ENCODE measurements at places on chromosomes 11 and 22.

DNA sequence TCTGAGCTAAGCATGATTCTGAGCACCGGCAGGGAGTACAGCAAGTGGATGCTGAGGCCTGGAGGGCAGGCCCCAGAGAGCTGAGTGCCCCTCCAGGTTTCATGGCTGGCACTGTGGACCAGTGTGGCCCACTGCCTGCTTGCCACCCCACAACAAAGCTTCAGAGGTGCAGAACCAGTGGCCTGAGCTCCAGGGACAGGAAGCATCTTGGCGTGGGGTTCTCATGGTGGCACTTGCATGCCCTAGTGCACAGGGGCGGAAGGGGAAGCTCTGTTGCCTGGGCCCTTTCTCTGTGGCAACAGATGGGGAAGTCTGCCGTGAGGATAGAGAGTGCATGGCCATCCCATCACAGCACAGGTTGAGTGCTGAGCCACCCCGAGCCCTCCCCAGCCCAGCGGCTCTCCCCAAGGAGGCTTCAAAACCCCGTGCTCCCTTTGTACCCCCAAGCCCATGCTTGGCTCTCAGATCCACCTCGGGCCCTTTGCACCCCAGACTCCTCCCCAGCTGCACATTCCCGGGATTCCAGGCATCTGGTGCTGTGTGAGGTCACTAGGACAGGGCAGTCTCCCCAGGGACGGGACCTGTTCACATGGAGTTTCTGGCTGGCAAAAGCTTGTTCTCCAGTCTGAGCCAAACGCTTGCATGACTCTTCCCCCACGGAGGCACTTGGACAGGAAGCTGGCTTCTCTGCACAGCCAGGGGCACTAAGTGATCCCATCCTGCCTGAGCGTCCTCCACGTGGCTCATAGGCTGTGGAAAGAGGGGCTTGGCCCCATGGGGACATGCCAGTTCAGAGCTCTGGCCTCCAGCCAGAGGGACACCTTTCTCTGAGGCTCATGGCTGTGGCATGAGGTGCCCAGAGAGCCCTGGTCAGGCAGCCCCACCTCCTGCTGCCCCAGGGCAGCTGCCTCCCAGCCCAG is 4.2 kb downstream of the SLC25A1 start:
- no peak for DNase-seq

DNA sequence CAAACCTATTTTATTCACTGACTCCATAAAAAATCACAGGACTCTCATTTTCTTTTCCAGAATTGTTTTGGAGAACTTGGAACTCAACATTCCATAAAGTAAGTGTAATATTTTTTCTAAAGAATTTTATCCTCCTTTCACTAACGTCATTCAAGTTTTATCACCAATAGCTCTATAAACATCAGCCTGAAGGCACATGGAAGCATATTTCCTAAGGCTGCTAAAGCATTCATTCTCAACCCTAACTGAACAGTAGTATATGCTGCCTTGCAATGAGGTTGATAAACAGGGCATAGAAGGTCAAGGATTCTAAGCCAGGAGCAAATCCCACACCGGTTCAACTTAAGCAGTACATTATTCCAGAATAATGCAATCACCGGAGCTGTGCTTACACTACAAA is 273.9 kb downstream of the RAB38 start:
- no peak for DNase-seq

DNA sequence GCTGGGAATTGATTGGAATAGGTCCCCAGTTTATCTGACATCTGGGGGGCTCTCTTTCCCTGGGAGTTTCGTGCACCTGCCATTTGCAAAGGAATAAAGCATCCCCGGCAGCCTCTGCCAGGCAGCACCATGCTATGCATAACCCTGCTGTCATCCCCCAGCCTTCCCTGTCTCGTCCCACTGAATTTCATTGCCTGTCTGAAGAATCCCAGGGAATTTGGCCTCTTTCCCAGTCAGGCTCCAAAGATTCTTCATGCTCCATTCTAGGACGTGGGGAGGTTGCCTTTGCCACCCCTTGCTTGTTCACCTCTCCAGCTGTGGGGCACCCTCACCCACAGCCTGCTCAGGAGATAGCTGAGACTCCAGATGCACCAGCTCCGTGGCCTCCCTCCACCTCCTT is 195.1 kb upstream of the TBCEL start:
- DNase-seq, result no peak

- DNase-seq, result no peak
These were observed 10.7 kb upstream of the SESN3 start for GRCh38 chr11:95241681-95242081.

DNA sequence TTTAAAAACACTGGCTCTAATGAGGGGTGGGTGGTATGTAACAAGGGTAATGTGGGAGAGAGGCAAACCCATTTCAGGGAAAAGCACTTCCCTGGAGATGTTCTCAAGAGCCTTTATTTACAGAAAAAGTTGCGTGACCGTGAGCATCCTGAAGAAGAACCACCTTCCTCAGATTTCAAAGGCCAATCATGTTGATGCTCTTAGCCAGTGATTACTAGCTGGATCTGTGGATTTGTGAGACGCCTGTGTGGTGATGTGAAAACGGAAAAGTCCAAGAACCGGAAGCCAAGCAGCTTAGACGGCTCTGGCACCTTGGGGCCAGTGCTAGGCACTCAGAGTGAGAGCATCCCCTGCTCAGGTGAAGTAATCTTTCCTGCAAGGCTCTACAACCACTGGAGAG is 12.6 kb upstream of the UBASH3B start:
- DNase-seq, result no peak

DNA sequence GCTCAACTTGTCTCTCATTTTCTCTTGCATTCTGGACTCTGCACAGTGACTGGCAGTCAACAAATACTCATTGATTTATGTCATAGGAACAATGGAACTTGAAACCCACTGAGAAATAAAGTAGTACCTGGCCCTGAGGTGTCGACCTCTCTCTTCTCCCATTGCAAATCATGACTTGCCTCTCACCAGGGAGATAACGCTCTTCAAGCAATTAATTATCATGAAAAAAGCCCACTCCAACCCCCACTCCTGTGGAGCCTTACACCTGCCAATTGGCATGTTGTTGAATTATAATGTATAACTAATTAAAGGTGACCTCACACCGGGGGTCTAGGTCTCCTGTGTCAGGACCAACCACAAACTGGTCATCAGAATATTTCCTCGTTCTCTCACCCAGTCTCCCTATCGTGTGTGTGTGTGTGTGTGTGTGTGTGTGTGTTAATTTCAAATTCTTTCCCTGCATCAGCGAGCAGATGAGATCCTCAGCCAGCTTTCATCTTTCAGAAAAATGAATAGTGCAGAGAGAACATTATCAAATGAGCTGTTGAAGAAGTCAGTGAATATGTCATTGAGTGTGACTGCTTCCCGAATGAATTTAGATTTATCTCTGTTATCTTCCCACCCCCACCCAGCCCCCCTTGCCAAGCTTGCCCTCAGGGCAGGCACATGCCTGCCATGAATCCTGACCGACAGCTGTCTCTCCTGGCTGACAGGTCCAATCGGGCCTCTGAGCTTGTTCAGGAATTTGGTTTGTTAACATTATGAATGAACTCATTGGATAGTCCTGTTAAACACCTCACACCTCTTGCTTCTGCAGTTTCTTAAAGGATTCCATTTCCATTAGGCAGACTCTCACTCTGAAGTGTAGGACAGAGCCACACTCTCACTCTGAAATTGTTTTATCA is 357.4 kb downstream of the INSC start:
- no peak for DNase-seq

GRCh38 chr11:32149748-32150147 is 58.9 kb downstream of the RCN1 start:
- no peak for DNase-seq

DNA sequence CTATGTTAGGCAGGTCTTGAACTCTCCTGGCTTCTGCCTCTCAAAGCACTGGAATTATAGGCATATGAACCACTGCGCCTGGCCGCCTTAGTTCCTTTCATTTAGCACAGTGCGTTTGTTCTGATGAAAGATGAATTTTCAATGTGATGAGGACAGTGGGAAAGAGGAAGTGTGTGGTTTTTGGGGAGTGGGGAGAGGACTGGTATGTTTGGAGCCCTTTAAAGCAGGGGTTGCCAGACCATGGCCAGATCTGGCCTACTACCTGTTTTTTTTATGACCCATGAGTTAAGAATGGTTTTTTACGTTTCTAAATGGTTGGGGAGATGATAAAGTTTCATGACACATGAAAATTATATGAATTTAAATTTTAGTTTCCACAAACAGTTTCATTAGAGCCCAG is 12.5 kb downstream of the ATXN10 start:
- DNase-seq, result no peak

DNA sequence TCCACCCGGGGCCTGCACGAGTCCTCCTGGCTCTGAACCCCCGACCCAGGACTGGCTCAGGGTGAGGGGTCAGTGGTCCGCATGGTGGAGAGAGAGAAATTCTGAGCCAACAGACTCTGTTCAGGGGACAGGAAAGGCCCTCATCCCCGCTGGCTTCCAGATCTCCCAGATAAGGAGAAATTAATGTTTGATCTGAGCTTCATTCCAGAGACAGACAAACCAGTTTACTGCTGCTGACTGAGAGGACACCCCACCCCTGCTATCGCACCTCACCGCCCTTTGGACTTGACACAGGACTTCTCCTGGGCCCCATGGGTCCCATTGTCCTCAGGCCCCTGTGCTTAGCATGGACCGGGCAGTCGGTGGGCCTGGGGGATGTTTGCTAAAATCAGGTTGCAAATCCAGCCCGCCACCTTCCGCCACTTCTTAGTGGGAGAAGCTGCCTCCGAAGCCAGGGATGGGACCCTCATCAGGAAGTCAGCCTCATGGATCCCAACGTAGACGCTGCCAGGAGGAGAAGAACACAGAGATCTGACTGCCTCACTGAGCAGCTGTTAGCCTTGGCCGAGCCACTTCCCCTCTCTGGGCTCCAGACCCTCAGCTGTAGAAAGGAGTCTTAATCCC is 11.2 kb upstream of the UPK3A start:
- no peak for DNase-seq

DNA sequence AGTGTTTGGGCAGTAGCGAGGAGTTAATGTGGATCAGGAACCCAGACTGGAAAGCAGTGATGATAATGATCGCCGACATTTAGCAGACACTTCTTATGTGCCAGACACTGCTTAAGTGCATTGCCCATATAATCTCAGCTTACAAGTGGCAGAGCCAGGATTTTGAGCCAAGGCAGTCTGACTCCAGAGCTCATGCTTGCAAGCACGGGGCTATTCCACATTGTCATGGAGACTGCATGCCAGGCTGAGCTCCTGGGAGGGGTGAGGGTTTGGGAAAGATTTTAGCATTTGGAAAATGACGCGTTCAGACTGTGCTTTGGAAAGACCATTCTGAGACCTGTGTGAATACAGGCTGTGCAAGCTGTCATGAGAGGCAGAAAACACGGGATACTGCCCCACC is 302.7 kb downstream of the DDX10 start:
- no peak for DNase-seq

DNA sequence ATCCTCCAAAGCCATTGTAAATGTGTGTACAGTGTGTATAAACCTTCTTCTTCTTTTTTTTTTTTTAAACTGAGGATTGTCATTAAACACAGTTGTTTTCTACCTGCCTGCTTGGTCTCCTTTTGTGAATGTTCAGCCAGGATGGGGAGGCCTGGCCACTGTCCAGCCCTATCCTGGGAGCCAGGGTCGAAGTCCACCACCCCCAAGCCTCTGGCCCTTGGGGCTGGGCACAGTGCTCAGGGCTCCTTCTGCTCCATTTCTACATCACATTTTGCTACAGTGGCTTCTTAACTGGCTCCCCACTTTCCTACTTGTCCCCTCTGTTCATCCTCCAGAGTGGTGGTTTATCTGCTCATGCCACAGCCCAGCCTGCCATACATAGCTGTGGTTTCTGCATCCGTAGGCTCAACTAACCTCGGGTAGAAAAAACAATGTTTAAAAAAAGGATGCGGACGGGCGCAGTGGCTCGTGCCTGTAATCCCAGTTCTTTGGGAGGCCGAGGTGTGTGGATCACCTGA is 2.5 kb upstream of the SMARCB1 start:
- no peak for DNase-seq

- DNase-seq, result no peak
These were observed 12.4 kb downstream of the SMIM38 start for GRCh38 chr11:69167916-69168691.

DNA sequence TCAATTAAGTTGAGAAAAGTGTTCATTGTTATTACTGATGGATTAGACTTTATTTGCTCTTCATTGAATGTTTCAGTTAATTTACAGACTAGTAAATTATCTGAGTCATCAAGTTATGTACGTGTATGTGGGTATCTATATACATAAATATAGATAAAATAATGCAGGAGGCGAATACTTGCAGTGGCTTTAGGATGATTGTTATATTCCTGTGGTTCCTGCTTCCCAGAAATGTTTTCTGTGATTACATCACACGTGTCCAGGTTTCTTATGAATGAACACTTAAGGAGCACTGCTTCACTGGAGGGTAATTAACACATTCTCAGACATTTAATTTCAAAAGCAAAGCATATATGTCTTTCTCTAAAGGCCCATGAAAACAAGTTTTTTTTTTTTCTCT is 28.4 kb downstream of the YAP1 start:
- DNase-seq, result no peak

DNA sequence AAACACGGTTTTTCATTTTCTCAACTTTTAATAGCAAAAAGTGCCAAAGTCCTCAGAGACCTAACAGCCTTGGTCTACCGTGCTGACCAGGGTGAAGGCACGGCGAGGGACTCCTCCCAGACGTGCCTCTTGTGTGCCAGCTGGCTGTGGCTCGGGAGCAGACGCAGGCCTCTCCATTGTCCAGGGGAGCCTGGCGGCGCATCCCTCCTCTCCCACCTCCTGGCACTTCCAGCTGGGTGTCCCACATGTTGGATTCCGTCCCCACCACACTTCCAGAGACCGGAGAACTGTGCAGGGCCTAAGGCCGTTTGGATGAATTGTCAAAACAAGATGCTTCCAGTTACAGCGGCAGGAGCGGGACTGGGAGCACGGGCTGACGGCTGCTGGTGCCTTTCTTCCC is 11.6 kb downstream of the CDPF1 start:
- no peak for DNase-seq

- DNase-seq, result no peak
These were observed 117.4 kb downstream of the RRM1 start for GRCh38 chr11:4211991-4212390.

GRCh38 chr11:78344676-78345075 is 72.9 kb downstream of the GAB2 start:
- DNase-seq, result no peak

- no peak for DNase-seq
These were observed 76.5 kb downstream of the RELT start for GRCh38 chr11:73452726-73453125.

DNA sequence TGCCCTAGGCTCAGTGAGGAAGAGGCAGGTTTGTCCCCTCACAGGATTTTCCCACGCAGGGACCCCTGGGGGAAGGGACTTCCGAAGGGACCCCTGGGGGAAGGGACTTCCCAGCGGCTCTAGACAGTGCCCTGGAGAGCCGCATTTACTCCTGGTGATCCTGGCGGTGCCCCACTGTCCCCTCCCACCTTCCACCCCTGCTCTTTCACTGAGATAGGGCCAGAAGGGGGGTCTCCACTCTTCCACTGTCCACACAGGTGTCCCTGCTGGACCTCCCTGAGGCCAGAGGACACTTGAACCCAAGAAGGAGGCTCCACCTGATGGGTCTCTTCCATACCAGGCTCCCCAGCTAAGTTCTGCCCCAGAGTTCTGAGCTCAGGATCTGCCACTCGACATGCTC is 1333.9 kb downstream of the BRD1 start:
- no peak for DNase-seq

GRCh38 chr22:37320726-37321677 is 38.7 kb downstream of the CYTH4 start:
- no peak for DNase-seq

Data from NCI-H1930 (cell line).